Naive B cell (primary cell): ENCODE measurements at places on chromosomes 3 and 15. TPM values are rescaled to one million over a fixed set of nuclear protein-coding genes. Genes with fewer than 3 reads are reported as not detected.

Gene FETUB
- polyA plus RNA-seq, result not detected

Gene BFSP2
- polyA plus RNA-seq, result 3.3 TPM

Gene MOBP
- not detected for polyA plus RNA-seq

Gene FILIP1L
- polyA plus RNA-seq, result 1.2 TPM

Gene LDHAL6B
- polyA plus RNA-seq, result 0.33 TPM

Gene ACSBG1
- polyA plus RNA-seq, result 0.15 TPM

Gene ANKRD63
- not detected for polyA plus RNA-seq

- DNase-seq, result no peak
Measured at GRCh38 chr3:48599077-48599501, 4.0 kb upstream of the COL7A1 start.

DNA sequence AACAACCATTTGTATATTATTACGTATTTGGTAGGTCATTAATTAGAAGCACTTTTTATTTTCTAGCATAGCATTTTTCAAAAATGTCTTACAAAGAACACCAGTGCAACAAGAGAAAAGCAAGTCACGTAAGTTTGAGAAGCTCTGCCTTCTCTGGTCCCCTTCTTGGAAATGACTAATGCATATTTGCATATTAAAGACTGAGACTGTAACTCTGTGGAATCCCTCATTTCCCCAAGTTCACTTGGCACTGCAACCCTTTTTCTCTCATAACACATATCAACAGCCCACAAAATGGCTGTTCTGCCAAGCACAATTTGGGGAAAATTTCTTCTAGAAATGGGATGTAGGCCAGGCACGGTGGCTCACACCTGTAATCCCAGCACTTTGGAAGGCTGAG is 176.3 kb downstream of the ERC2 start:
- no peak for DNase-seq

- DNase-seq, result no peak
Measured at GRCh38 chr3:111749171-111750170, 109.6 kb upstream of the PHLDB2 start.

DNA sequence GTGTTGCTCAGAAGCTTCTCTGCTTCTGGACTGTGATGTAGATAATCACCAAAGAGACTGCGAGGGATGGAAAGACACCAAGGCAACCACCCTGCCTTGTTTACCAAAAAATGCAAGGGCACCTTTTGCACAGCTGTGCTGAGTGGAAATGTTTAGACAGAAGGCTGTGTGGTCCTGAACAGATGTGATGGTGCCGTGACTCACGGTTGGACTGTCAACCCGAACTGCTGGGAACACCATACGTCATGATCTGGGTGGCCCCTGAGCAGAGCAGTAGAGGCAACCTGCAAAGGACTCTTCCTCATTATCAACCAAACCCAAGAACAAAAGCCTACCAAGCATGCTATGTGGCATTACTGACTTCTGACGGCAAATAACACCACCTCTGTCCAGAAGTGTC is 61.3 kb upstream of the LPP start:
- DNase-seq, result no peak

DNA sequence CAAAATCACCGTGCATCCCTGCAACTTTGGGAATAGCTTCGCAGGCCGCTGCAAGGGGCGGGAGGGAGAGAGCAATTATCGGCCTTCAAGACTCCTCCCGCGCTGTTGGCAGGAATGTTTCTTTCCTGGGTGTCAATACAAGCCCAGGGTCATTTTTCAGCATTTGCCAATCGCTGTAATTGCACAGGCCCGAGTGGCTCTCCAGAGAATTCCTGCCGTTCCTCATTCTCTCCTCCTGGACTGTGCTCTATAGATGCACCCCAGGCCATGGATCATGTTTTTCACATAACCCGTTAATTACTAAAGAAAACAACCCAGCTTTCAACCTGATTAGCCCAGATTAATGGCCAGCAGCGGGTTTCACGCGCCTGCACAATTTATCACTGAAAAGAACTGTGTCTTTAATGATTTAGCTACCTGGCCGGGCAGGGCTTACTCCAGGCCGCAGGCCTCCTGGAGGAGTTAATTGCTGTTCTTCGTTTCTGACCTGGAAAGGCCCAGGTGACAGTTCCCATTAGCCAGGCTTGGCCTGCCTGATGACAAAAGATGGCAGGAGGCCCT is 144.3 kb downstream of the OPA1 start:
- DNase-seq, result no peak

GRCh38 chr3:65678516-65678915 is 360.2 kb downstream of the MAGI1 start:
- DNase-seq, result no peak

- DNase-seq, result no peak
Measured at GRCh38 chr3:13150624-13151023, 77.4 kb upstream of the IQSEC1 start.
